H4 (cell line): ENCODE measurements at places on chromosomes 12 and 14.

DNA sequence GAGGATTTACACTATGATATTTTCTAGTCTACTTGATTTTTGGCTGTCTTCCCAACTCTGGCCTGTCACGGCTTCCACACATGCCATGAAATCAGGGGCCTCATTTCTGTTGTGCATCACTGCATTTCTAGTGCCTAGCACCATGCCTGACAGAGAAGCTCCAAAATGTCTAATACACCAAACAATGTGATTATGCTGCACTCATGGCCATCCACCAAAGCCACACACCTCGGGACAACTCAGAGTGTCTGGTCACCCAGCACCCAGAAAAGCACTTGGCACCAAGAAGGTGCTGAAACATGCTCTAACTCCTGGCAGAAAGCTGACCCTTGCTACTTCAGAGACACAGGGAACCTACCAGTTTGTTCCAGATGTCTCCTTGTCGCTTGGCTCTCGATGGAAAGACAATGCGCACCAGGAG is 11.3 kb downstream of the GCN1 start:
- no peak for DNase-seq

GRCh38 chr12:132850291-132850690 is 21.6 kb upstream of the GOLGA3 start:
- DNase-seq: no peak

- DNase-seq: no peak
Observed at GRCh38 chr14:96503306-96503679, 1.1 kb downstream of the PAPOLA start.

- no peak for DNase-seq
Observed at GRCh38 chr12:49108958-49109404, 1.7 kb downstream of the LMBR1L start.

- DNase-seq: no peak
Observed at GRCh38 chr14:69711065-69711464, 55.9 kb upstream of the SRSF5 start.

- no peak for DNase-seq
Observed at GRCh38 chr14:98984719-98985041, 287.3 kb downstream of the BCL11B start.

DNA sequence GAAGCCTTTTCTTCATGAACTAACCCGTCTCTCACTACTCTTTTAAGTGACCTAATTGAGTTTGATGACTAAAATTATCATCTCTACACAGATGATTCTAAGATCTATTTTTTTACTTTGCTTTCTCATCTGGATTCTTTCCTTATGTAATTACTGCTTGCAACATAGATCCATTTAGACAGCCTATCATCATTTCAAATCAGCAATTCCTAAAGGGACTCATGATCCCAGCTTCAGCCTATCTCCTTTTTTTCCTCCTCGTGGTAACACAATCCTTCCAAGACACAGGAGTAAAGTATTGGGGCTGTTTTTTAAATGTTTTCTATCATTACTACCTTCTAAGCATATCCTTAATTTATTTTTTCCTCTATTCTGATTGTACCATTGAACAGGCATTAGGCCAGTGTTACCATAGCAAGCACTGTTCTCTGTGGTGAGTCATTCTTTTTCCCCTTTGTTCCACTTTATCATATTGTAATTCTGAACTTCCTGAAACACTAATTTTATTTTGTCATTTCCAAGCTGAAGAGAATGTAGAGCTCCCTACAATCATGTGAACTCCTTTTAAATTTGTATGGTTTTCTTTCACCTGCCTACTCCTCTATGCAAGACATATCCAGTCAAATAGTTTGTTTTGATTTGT is 190.4 kb upstream of the FAR2 start:
- no peak for DNase-seq

DNA sequence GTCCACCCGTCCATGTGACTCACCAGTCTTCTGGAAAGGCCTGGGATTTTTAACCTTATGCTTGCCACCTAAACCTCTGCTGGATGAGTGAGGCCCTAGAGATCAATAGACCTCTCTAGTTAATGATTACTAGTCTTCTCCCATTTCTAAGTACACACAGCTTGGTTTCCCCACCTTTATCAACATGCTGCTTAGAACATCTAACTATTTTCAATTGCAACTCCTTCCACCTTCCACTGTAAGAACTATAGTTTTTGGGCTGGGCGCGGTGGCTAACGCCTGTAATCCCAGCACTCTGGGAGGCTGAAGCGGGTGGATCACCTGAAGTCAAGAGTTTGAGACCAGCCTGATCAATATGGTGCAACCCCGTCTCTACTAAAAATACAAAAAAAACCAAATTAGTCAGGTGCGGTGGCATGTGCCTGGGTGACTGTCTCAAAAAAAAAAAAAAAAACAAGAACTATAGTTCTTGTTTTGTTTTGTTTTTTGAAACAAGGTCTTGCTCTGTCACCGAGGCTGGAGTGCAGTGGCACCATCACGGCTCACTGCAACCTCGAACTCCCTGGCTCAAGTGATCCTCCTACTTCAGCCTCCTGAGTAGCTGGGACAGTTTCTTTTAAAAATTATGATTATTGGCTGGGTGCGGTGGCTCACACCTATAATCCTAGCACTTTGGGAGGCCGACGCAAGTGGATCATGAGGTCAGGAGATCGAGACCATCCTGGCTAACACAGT is 18.7 kb upstream of the MDM2 start:
- no peak for DNase-seq

GRCh38 chr14:66507181-66507721 is 696 bp upstream of the GPHN start:
- DNase-seq: peak; percentile 14

- no peak for DNase-seq
Observed at GRCh38 chr14:74846968-74847665, 28.8 kb downstream of the PROX2 start.

- no peak for DNase-seq
Observed at GRCh38 chr14:45757655-45758054, 504.7 kb upstream of the MIS18BP1 start.

DNA sequence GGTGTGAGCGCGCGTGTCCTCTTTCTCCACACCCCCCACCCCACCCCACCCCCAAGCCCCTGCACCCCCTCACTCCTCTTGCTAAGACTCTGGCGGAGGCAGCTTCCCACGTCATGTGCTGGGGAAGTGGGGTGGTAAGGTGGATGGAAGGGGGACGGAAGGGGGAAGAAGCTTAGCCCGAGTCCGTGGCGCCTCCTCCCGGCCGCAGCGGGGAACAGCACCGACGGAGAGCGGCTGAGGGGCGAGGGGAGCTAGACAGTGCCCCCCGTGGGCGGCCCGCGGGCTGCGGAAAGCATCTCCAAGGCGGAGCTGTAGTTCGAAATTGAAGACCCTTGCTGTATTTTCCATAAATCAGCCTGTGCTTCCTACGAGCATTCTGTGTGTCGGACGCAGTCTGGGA is 588 bp upstream of the GRIN2B start:
- DNase-seq: no peak

DNA sequence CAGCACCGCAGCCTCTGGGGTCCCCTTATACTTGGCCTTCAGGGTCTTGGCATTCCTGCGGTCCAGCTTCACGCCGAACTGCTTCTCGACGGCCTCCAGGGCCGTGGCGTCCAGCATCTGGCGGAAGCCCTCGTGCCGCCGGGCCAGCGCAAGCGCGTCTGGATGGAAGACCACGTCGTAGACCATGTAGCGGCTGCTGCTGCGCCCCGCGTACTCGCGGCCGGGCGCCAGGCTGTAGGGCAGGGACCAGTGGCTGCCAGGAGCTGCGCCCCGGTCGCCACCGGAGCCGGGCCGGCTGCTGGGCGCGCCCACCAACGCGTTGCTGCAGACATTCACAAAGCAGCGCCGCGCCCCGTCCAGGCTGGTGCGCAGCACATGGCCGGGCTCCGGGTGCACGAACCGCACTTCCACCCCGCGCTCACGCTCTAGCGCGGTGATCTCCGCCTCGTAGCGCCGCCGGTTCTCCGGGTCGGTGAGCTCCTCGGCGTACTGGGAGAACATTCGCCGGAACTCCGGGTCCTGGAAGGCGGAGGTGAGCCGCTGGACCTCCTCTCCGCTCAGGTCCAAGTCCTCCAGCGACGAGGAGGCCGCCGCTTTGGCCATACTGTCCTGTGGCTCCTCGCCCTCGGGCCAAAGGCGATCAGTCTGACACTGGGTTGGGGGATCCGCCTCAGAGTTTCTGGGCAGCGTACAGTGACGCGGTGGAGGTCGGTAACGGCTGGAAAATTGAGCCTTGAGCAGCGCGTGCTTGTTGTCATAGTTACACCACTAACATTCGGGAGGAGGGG is at the start of gene DNAAF2:
TSS of gene DNAAF2 (minus strand) at position 698 of the 788 bp plus-strand sequence. CDS start at position 603, 95 bp downstream.
- DNase-seq: peak; percentile 53

- no peak for DNase-seq
Observed at GRCh38 chr14:80615831-80616230, 325.7 kb downstream of the CEP128 start.

DNA sequence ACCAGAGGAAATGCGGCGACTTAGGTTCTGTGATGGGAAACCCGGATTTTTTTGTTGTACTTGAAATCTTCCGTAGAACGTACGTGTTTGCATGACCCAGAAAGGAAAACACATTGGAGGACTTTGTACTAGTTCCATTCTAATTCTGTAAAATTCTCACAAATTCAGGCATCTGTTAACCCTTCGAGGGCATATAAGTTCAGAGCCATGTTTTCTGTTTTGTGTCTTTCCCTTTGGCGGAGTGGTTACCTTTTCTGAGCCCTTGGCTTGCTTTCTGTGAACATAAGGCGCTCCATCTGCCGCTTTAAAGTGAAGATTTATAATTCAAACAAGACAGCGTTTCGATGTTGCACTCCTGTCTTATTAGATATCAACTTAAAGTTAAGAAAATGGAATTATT is 34.2 kb downstream of the BICD1 start:
- DNase-seq: no peak

DNA sequence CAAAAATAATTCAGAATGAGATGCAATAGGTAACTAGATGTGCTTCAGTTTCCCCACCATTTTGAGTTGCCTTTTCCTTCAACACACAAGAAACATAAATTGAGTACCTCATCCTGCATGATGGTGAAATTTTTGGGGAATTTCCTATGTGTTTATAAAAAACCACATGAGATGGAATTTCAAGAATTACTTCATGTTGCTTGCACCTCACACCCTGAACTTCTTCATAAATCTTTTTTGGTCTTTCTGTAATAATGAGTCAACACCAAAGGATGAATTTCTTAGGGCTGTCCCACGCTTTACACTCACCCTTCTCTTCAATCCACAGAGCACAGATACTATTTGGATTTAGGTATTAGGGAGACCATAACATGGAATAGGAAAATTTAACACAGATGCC is 22.6 kb upstream of the LUM start:
- DNase-seq: no peak

- DNase-seq: peak; percentile 27
Observed at GRCh38 chr14:70567791-70568190, 32.7 kb downstream of the MED6 start.

DNA sequence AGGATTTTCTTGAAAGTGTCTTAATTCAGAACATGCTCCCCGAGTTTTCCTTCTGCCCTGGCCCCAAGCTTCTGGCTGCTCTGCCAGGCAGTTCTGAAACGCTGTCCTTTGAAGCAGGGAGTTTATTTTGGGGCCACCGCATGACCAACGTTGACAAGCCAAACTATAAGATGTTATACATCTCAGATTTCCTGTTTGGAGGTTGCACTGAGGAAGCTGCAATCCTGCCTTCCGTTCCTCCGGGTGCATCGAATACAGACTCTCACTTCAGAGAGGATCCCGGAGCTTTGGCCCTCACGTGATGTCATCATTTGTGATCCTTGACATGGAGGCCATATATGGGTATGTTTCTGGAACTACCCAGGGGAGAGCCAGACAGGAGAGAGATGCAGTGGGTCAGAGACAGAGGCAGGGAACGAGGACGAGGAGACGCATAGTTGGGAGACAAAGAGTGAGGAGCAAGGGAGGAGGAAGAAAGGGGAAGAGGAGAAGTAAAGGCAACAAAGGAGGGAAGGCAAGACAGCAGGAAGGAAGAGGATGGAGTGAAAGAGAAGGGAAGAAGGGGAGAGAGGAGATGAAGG is at the start of gene ASB2:
TSS of gene ASB2 (minus strand) at position 94 of the 581 bp plus-strand sequence. CDS start 12,031 bp downstream, outside the sequence.
- no peak for DNase-seq

- no peak for DNase-seq
Observed at GRCh38 chr12:126114441-126114840, 1049.2 kb downstream of the AACS start.

GRCh38 chr14:69354383-69355153 is 43.5 kb downstream of the ERH start:
- DNase-seq: no peak

DNA sequence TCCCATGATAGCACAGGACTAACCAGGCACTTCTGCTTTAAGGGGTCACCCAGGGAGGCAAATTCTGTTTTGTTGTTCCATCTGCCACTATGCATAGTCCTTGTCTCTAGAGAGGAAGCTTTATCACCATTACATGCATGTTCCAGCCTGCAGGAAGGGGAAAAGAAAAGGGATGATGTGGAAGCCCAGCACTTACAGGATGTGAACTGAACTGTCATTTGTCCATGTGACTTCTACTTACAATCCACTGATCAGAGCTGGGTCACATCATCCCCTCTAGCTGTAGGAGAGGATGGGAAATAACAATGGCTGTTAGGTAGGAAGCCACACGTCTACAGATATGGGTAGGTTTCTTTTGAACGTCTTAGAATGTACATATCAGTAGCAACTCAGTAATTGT is 203.1 kb downstream of the PTPRO start:
- DNase-seq: no peak

- no peak for DNase-seq
Observed at GRCh38 chr12:92425165-92425564, 277.6 kb upstream of the PLEKHG7 start.

DNA sequence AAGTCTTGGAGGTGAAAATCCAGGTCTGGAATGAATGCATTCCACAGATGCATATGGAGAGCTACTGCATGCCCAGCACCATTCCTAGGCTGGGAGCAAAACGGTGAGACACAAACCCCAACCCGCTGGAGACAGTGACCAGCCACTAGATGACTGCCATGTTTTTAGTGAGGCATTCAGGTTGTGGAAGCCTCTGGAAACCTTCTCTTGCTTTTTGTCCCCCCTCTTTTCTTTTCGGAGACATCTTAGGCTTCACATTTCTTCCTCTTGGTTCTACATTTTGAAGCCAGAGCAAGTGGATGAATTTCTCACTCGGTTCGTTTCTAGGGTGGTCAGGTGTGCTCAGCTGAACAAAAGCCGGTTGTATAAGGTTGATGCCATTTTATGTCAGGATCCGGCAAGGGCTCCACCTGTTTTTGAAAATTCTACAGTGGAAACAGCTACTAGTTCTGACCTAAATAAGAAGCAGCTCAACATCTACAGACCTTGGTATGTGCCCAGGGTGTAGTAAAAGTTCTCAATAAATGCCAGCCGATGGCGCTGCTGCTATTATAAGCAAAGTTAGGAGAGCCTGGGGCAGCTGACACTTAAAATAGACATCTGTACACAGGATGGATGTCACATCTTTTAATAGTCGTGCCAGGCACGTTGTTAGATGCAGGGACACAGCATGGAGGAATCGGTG is 1.8 kb upstream of the ZNF839 start:
- no peak for DNase-seq
